Cardiac septum (tissue), 1 donor: ENCODE measurements at places on chromosomes 12 and 14. TPM values are rescaled to one million over a fixed set of nuclear protein-coding genes. Genes with fewer than 3 reads are reported as not detected.
A peak's percentile ranks its signal among the peaks of the same experiment; 100 is the strongest.

DNA sequence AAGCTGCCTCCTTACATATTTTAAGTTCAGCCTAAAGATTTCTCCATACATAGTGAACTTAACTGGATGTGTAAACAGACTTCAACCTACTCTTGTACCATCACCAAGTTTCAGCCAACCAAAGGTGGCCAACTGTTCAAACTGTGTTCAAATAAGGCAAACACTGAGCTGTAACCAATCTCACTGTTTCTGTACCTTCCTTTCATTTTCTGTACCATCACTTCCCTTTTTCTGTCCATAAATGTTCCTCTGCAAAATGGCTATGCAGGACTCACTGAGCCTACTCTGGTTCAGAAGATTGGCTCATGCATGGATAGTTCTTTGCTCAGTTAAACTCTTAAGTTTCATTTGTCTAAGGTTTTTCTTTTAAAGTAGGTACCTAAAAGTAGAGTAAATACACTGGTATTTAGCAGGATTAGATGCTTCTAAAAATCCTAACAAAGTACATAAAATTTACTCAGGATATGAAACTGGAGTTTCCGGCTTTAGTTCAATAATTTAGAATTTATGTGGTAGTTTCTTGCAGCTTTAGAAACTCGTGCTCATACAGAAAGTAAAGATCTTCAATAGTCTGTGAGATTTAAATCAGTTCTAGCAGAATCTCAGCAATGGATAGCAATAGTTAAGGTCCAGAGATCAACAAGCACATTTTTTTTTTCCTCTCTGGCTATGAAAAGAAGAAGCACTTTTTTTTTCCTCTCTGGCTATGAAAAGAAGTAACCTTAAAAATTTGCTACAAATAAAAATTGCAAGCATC is 282.0 kb upstream of the PPFIA2 start:
- DNase-seq: no peak

DNA sequence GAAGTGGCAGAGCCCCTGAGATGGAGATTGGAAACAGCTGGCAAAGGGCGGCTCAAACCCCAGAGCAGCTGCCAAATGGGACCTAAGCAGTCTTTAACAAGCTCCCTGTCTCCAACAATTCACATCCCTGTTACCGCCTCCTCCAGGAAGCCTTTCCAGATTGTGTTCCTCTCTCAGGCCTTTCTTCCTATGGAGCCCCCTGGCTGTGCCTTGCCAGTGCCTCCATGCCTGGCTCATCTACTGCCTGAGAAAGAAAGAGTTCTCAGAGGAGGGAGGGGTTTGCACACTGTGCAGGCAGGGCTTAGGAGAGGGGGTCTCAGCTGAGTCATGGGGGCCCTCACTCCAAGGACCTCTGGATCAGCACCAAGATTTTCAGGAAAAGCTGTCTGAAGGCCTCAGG is 8.8 kb upstream of the KRT74 start:
- peak; percentile 68 for DNase-seq

DNA sequence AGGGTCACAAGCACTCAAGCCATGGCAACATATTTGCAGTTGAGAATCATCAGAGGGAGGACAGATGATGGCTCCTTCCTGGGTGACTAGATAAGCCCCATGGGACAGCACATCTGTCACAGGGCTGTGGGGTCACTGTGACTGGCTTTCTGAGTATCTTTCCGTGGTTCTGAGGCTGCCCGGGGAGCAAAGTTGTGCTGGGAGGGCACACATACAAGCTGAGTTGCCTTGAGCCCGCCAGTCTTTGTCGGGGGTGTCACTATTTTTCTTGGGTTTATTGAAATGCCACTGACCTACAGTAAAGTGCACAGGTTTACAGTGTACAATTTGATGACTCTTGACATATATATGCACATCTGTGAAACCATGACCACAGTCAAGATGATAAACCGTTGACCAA is 17.2 kb upstream of the KIF26A start:
- peak; percentile 15 for DNase-seq

GRCh38 chr14:74574706-74575105 is 37.3 kb downstream of the LTBP2 start:
- no peak for DNase-seq

- DNase-seq: no peak
These were observed 83.1 kb upstream of the PAWR start for GRCh38 chr12:79773896-79774295.

DNA sequence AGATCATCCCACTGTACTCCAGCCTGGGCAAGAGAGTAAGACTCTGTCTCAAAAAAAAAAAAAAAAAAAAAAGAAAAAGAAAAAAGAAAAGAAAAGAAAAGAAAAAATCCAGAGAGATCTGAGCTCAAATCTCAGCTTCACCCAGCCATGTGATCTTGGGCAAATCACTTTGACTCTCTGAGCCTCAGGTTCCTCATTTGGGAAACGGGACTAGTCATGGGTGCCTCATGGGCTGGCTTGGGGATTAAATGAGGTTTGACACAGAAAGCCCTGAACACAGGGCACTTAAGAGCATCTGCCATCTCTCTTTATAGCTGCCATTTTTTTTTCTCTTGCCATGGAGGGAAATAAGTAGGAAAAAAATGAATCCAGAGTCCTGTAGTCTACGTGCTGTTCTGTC is 86.2 kb upstream of the MYL2 start:
- peak; percentile 22 for DNase-seq

DNA sequence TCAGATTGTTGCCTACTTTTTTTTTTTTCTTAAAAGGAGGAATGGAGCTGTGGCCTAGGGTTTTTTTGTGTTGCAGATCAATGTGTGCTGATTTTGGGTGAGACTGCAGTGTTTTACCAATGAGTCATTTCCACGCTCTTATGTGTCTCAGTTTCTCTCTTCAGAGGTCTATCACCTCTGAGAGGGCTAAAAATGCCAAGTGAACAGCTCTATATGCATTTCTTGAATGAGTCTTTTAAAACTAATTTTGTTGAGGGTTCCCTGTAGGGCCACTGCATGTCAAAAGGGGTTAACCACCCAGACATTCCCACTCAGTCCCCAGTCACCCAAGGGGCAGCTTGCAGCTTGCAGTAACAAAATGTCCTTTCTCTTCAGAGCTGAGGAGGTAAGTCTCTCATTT is 24.3 kb upstream of the GLIPR1L2 start:
- no peak for DNase-seq

DNA sequence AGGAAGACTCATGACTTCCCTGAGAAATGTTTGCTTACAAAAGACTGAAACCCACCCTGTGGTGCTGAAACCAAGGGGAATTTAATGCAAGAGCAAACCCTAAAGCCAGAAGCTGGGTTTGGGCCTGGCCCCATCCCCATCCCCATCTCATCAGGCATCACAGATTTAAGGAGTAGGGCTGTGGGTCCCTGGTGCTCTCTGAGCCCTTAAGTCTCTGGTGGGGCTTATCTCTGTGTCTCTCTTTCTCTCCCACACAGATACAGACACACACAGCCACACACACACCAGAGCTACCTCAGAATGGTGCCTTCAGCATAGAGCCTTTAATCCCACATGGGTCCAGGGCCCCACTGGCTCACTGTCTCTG is 237.1 kb downstream of the SLC41A2 start:
- DNase-seq: no peak

The NINJ2 gene
- total RNA-seq: 3.9 TPM

The SMCO2 gene
- 0.38 TPM for total RNA-seq

The C12orf54 gene
- total RNA-seq: not detected

The AVPR1A gene
- total RNA-seq: 1.4 TPM

The KCNH3 gene
- 0.97 TPM for total RNA-seq
